Central memory CD4-positive, alpha-beta T cell (primary cell): ENCODE measurements at places on chromosomes 16 and 17.

DNA sequence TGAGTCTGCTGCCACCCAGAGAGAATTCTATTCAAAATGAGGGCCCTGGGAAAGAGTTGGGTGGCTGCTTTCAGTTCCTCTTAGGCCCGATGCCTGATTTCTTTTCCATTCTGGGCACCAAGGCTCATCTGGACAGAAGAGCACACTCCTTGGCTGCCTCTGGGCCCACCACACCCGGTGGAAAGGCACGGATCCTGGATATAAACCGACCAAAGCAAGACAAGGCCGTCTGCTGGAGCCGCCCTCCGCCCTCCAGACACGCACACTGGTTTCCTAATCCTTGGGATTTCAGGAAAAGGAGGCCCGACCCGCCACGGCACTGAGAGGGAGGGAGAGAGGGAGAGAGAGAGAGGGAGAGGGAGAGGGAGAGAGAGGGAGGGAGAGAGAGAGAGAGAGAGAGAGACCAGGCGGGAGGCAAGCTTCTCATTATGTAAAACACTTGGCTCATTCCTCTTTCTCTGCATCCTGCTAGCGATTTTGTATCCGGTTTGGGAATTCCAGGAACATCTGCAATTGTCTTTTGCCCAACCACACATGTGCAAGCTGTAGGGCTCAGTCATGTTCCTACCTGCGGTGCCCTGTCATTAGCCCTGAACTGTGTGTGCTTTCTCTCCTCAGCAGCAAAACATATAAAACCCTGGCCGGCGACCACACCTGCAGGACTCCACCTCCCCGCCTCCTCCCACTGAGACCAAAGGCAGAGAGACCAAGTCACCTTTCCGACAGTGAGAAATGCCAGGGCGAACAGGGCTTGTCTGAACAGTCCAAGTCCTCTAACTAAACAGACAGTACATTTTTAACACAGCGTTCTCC lies 347.2 kb downstream of the SOX9 start:
- no peak for DNase-seq

DNA sequence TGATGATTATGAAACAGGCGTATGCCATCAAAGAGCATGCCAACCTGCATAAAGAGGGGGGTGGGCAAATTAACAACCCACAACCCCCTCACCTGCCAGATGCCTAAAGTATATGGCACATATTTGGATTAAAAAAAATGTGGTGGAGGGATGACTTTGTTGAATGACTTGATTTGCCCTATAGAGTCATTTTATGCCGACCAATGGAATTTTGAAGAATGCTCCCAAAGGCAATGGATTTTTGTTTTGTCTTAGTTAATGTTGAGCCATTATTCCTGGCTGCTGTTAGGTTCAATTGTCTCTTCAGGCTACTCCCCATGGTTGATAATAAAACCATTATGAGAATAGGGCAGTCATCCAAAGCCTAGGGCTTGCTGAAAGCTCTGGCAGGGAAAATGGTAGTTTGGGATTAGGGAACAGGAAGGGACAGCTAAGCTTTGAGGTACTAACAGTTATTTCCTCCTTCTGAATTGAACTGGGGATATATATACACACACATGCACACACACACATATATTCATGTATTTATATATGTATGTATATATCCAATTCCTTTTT lies 5.8 kb upstream of the CHCT1 start:
- DNase-seq = no peak

DNA sequence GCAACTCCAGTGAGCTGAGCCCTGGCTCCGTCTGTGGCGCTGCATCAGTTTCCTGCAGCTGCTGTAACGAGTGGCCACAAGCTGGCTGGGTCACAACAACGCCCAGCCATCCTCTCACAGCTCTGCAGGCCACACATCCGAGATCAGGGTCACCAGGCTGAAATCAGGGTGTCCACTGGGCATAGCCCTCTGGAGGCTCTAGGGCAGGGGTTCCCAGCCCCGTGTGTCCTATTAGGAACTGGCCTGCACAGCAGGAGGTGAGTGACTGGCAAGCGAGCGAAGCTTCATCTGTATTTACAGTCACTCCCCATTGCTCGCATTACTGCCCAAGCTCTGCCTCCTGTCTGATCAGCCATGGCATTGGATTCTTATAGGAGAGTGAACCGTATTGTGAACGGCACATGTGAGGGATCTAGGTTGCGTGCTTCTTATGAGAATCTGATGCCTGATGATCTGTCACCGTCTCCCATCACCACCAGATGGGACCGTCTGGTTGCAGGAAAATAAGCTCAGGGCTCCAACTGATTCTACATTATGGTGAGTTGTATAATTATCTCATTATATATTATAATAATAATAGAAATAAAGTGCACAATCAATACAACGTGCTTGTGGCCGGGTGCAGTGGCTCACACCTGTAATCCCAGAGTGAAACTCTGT lies 176.5 kb downstream of the SEC14L1 start:
- no peak for DNase-seq

DNA sequence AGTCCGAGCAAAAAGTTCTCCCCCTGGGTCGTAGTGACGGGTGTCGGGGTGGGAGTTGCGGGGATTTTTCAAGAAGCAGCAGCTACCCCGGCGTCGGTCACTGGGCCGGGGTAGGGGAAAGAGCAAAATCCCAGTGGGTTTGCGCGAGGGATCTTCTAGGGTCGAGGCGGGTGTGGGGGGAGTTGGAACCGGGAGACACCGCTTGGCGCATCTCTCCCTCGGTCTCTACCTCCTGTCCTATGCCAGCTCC lies 2.3 kb upstream of the UBTF start:
- DNase-seq = no peak

GRCh38 chr17:50205111-50205962 lies 3.9 kb upstream of the COL1A1 start:
- DNase-seq = no peak

DNA sequence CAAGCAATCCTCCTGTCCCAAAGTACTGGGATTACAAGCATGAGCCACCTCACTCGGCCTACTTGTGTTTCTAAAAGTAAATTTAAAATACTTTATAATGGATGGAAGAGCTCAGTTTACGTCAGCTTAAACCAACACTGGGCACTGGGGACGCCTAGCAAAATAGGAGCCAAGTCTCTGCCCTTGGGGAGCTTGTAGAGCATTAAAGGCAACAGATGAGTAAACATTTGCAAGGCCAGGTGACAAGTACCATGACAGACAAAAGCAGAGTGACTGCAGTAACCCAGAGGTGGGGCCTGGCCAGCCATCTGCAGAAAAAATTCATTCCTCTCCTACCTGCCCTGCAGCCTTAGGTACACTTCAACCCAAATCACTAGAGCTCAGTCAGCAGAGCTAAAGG lies 12.1 kb upstream of the NLK start:
- DNase-seq = no peak

DNA sequence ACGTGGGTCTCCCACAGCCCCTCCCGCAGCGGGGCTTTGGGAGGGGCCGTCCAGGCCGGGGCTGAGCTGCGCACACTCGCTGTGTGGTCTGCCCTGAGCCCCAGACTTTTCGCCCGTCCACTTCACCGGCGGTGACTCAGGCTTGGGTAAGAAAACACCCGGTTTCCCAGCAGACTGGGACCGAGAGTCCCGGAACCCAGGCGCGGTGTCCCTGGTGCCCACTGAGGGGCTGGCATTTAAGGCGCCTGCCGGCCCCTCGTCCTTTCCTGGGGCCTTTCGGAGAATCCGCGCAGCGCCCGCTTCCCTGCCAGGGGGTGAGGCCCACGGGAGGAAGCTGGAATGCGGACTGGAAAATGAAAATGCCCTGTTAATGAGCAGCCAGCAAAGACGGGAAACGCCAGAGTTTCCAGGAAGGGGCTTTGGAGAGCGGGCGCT lies 100.3 kb downstream of the C16orf95 start:
- DNase-seq = no peak

DNA sequence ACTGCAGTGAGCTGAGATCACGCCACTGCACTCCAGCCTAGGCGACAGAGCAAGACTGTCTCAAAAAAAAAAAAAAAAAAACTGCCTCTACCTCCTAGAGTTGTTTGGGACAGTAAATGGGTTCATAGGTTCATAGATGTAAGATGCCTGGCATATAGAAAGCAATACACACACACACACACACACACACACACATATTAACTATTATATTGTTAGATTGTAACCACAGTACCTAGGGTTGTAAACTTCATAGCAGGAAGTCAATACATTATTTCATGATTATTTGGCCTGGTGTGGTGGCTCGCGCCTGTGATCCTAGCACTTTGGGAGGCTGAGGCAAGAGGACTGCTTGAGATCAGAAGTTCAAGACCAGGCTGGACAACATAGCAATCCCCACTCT lies 5.8 kb downstream of the XPO6 start:
- no peak for DNase-seq

DNA sequence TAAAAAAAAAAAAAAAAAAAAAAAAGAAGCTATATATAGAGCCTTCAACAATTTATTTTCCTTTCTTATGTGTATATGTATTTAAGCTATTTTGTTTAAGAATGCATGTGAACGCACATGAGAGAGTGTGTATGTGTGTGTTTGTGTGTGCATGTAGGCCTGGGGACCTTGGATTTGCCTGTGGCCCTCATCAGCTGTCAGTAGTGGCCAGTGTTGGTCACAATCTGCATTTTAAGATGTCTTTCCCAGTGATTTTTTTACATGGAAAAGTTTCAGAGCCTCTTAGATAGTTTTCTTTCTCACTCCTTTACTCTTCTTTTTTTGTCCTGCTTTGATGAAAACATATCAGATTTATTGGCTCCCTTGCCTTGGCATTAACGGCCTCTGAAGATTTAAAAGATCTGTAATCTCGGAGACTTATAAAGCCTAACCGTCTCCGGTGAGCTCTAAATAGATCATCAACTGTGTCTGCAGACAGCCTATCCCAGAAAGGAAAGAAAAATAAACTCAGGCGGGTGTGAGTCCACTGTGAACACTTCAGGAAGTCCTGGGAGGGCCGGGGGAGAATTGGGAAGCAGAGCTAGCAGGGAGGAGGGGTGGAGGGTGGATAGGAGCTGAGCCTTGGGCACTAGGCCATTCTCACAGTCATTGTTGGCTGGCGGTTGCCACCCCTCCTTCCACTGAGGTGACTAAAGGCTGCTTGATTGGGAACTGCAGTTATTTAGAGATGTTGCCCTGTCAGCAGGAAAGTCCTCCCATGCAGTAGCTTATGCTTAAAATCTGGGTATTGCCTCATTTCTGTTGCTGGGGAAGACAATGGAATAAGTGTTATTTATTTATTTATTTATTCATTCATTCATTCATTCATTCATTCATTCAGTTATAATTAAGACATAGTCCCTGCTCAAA lies 86.8 kb downstream of the WWP2 start:
- no peak for DNase-seq

- DNase-seq = no peak
Measured at GRCh38 chr17:80830020-80830780, 161.4 kb upstream of the CHMP6 start.

DNA sequence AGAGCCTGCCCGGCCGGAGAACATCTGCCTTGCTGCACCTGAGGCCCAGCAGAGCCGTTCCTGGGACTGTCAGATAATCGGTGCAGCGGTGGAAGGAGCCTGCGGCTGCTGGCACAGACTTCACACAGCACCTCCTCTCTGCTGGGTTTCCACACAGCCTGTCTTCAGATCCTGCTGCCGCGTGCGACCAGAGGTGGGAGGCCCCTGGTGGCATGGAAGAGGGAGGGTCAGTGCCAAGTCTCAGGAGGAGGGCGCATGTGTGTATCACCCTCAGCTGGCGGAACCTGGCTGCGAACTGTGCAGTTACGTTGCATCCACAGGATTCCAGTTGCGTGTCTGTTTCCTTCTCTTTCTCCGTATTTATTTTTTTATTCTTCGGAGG lies 3.3 kb downstream of the CDK5R1 start:
- DNase-seq = no peak

DNA sequence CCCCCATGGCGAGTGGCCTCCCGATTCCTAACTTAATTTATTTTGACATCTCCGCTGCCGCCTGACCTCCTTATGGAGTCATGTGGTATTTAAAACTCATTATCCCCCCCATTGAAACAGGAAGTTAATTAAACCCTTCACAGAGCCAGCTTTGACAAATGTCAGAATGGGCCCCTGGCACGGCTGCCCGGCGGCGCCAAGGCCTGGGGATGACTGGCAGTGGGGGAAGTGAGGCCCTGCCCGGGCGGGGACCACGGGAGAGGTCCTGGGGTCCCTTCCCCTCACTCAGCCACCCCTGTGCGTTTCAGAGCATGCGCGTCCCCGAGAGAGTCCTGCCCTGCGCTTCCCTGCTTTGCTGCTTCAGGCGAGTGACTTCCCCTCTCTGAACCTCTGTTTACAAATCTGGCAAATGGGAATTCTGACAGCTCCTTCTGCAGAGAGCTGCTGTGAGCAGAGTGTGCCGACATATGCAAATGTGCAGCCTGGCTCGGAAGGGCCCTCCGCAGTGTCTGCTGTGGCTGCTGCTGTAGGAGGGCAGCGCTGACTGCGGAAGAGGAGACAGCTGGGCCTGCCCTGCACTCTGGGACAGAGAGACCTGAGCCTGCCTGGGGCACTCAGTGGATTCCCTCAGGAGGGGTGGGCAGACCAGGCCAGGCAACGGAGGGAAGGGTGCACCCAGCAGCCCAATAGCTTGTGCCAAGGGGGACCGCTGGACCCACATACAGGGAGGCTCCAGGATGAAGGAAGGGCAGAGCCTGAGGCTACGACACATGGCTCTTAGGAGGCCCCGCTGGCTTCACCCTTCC lies 4.4 kb upstream of the ZFPM1 start:
- no peak for DNase-seq

DNA sequence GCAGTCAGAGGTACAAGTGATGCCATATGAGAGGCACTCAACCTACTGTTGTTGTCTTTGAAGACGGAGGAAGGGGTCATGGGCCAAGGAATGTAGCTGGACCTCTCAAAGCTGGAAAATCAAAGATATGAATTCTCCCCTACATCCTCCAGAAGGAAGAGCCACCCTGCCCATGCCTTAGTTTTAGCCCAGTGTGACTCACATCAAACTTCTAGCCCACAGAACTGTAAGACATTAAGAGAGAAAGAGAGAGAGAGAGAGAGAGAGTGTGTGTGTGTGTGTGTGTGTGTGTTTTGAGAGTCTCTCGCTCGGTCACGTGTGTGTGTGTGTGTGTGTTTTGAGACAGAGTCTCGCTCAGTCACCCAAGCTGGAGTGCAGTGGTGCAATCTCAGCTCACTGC lies 87.1 kb downstream of the STX8 start:
- no peak for DNase-seq

DNA sequence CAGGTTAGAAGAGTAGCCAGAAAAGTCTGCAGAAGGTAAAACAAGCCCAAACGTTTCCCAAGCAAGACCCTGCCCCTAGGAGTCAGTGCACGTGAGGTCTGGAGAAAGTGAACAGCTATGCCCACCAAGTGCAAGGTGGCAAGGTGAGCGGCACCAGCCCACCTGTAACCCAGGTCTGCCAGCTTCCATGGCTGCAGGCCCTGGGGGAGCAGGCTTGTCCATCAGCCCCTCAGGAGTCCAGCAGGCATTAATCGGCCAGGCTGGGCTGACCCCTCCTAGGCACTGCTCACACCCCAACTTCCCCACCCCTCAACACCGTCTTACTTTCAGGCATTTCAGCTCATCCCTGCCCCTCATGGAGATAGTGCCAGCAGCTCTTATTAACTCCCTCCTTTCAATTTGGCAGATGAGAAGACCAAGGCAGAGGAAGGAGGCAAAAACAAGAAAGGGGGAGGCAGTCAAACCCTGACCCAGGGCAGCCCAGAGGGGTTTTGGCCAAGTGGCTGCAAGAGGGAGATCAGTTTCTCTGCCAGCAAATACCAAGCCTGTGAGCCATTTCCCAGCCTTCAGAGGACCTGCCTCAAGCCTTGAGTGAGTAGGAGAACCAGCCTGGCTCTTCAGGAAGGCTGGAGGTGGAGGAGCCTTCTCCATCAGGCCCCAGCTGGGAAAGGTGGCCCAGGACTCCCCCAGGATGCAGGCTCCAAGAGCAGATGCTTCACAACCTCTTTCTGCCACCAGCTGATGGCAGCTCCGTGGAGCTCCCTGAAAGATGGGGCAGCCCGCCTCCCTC lies 14.7 kb downstream of the BEAN1 start:
- no peak for DNase-seq

- no peak for DNase-seq
Measured at GRCh38 chr16:82741073-82741615, 114.4 kb downstream of the CDH13 start.
